ENCODE measurements at places on chromosomes 11 and 22. TPM values are rescaled to one million over a fixed set of nuclear protein-coding genes. Genes with fewer than 3 reads are reported as not detected.

Gene LINC01488
- not detected for total RNA-seq

- DNase-seq: no peak
Observed at GRCh38 chr11:73516080-73516479, 81.8 kb downstream of the FAM168A start.

Gene MUC5AC
- total RNA-seq: not detected

Gene PHF21B
- not detected for total RNA-seq

Gene JAML
- 16.5 TPM for total RNA-seq

DNA sequence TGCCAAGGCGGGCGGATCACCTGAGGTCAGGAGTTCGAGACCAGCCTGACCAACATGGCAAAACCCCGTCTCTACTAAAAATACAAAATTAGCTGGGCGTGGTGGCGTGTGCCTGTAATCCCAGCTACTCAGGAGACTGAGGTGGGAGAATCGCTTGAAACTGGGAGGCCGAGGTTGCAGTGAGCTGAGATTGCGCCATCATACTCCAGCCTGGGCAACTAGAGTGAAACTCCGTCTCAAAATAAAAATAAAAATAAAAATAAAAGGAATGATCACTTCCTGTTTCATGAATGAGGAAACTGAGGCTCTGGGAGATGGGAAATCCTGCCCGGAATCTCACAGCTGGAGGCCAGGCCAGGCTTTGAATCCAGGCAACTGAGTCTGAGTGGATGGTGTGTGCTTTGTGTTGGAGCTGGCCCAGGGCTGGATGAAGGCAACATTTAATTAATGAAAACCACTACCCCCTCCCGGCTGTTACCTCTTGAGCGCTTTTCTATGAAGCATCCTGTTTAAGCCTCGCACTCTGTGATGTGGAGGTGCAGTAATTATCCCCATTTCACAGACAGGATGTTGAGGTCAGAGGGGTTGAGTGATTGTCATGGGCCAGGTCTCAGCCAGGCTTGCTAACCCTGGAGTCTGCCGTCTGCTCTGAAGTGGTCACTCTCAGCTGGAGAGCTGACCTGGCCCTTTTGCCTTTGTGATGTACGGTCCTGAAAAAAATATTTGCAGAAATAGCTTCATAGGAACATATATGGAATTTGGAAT, 27.8 kb downstream of the LRP5 start:
- no peak for DNase-seq

Gene OR2AT4
- total RNA-seq: not detected

Gene DBX1
- total RNA-seq: not detected

DNA sequence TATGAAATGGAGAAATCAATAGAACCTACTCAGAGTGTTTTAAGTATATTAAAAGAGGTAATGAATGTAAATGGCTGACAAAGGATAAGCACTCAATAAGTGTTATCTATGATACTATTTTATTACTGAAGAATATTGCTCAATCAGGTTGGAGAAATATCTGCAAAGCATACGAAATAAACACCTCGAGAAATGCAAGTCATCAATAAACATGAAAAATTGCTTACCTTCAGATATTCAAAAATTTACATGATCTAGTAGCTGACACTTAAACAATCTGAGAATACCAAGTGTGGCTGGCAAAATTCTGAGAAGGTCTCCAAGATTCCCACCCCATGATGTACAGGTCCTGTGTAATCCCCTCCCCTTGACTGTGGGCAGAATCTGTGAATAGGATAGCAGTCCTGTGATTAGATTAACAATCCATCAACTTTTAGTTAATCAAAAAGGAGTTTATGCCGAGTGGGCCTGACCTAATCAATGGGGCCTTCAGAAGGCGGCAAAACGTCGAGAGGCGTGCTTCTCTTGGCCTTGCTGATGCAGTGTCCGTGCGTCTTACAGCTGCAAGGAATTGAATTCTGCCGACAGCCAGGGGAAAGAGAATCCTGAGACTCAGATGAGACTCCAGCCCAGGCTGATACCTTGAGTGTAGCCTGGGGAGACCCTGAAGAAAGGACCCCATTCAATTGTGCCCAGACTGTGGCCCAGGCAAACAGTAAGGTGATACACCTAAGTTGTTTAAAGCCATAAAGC, 49.1 kb downstream of the SPATA19 start:
- no peak for DNase-seq

DNA sequence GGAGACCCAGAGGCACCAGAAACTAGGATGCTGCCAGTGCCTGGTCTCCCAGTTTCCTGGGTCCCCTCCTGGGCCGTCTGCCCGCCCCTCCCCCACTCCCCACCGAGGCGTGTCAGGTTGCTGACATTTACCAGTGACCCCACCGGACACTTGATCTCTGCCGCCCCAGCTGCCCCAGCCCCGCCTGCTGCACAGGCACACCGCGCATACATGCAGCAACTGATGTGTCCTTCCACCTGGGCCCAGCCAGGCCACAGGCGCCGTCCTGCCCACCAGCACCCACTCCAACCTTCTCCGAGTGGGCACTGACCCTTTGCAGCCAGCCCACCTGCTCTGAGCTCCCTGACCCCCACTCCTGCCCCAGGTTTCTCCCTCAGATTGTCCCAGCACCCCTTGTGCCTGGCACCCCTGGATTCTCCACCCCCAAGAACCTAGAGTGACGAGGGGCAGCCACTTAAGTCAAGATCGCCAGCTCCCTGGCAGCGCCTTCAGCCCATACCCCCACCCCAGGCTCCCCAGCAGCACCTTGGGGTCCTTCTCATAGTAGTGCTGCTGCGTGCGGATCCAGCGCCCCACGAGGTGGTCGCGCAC, 548 bp downstream of the PYGM start:
- no peak for DNase-seq

All from omental fat pad (tissue), 4 donors.